Activated CD8-positive, alpha-beta T cell treated with anti-CD3 and anti-CD28 coated beads for 36 hours (primary cell): ENCODE measurements at places on chromosomes 3 and 15.
A peak's percentile ranks its signal among the peaks of the same experiment; 100 is the strongest.

- H3K27me3 ChIP-seq: no peaks in the 10 kb centered on the region
- H3K4me3 ChIP-seq: no peak overlapping the region
- peaks cover 25% of the 10 kb centered on the region for H3K36me3 ChIP-seq
- H3K4me1 ChIP-seq: peaks cover 3% of the 10 kb centered on the region
These were observed 194.0 kb downstream of the BBX start for GRCh38 chr3:107716734-107717133.

- H3K27me3 ChIP-seq: no peaks in the 10 kb centered on the region
- no peaks in the 10 kb centered on the region for H3K4me1 ChIP-seq
- peaks cover 4% of the 10 kb centered on the region for H3K36me3 ChIP-seq
- no peak overlapping the region for H3K4me3 ChIP-seq
- H3K27ac ChIP-seq: no peak overlapping the region
These were observed 9.1 kb downstream of the POMGNT2 start for GRCh38 chr3:43096761-43097160.

- no peak overlapping the region for H3K4me3 ChIP-seq
- H3K27ac ChIP-seq: no peak overlapping the region
- H3K36me3 ChIP-seq: no peaks in the 10 kb centered on the region
- H3K27me3 ChIP-seq: peaks cover 2% of the 10 kb centered on the region
These were observed 74.2 kb upstream of the GCNT3 start for GRCh38 chr15:59537403-59537802.

DNA sequence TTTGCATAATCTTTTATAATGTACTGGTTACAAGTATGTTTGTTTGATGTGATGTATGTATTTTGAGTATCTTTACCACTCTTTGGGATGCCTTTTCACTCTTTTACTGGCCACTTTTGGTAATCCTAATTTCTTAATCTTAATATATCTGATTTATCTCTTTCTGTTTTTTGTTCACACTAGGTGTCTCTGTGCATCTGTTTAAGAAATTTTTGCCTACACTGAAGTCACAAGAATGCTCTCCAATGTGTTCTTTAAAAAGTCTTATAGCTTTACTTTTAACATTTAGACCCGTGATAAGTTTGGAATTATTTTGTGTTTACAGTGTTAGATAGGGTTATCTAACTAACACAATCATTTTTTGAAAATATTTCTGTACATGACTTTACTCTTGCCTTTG is 659.1 kb downstream of the SI start:
- H3K27ac ChIP-seq: no peak overlapping the region
- no peak for DNase-seq
- no peak overlapping the region for H3K4me3 ChIP-seq

DNA sequence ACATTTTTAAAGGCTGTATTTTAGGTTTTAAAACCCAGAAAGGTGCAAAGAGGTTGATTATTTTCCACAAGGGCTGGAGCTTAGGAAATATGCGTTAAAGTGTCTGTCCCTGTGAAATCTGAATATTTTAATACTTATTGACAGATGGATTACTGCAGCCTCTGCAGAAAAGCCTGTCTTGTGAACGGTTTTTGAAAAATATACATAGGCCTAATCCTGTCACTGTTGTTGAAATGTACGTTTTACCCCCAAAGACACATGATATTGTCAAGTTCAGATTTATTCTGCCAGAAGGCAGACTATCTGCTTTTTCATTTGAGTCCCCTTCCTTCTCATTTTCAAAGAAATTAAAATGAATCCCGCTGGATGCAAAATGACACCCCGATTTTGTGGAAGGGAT is 2.2 kb upstream of the BCL6 start:
- no peak for DNase-seq
- peak overlapping the region; percentile 98 for H3K27ac ChIP-seq
- peak overlapping the region; percentile 93 for H3K4me3 ChIP-seq
- peaks cover 3% of the 10 kb centered on the region for H3K36me3 ChIP-seq
- peaks cover 54% of the 10 kb centered on the region for H3K4me1 ChIP-seq

DNA sequence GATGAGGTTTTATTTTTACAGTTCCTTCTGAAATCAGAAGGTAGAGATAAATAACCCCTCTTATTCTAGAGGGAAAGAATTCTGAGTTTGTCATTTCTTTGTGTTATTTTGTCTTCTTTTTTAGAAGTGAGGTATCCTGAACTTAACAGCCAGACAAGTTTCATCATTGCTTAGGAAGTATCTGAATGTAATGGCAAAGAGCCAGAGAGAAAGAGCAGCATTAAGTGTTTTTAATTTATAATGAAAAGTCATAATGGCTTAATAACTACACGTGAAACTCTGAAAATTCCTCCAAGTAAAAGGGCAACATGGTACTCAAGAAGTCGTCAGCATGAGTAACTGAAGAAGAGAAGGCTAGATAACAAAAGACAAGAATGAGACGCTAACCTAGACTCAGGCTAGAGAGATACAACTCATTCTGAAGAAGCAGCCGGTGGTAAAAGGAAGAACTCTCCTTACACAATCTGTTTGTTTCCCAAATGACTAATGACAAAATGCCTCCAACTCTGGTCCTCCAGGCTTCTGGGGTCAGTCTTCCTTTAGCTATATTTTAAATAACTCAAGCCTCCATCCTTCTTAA is 116.2 kb upstream of the NECTIN3 start:
- H3K4me3 ChIP-seq: no peak overlapping the region
- no peaks in the 10 kb centered on the region for H3K36me3 ChIP-seq
- no peaks in the 10 kb centered on the region for H3K4me1 ChIP-seq

DNA sequence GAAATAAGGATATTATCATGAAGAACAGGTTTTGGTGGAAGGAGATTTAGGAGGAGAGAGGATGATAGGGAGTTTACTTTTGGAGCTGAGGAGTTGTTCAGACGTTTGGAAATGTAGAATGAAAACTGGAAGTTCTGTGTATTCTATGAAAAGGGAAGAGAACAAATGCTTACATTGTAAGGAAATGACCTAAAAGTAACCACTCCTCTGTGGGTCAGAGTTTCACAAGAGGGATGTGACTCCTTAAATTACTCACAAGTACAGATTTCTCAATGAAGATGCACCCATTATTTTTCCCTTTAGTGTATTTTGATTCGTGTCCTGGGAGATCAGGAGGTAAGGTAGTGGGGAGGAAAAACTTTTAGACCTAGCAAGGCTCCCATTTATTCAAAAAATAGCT is 4.0 kb downstream of the RNF13 start:
- DNase-seq: no peak
- H3K4me1 ChIP-seq: peaks cover 62% of the 10 kb centered on the region
- H3K27me3 ChIP-seq: no peaks in the 10 kb centered on the region
- no peak overlapping the region for H3K4me3 ChIP-seq

GRCh38 chr3:79148786-79149185 is 619.0 kb downstream of the ROBO1 start:
- H3K36me3 ChIP-seq: no peaks in the 10 kb centered on the region
- DNase-seq: no peak
- no peaks in the 10 kb centered on the region for H3K27me3 ChIP-seq
- H3K4me3 ChIP-seq: no peak overlapping the region
- no peak overlapping the region for H3K27ac ChIP-seq
- no peaks in the 10 kb centered on the region for H3K4me1 ChIP-seq

DNA sequence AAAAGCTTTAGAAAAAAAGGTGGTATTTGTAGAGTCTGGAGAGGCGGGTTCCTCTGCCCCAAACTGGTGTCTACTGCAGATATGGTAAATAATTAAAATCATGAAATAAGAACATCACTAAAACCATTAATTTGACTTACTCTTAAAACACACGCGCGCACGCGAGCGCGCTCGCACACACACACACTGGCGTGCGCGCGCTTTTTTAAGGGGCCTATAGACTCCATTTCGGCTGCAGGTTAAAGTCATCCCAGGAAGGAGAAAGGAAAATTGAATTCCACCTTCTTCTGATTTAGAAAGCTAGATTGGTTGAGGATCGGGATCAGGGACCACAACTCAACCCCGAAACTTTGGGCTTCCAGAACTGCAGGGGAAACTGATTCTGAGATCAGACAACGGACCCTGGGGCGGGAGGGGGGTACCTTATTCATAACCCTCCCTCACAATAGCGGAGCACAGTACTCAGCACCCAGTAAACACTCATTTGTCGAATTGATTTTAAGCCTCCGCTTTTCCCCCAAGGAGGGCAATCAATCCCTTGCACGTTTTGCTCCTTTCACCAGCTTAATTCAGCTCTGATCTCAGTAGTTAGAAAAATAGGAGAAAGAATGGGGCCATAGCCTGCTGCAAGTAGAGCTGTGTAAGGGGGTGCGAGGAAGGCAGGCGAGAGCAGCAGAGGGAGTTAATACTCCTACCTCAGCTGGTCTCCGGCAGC is 509 bp upstream of the LRRC3B start:
- H3K36me3 ChIP-seq: no peaks in the 10 kb centered on the region
- no peaks in the 10 kb centered on the region for H3K4me1 ChIP-seq
- H3K27ac ChIP-seq: no peak overlapping the region
- no peak for DNase-seq
- peaks cover 36% of the 10 kb centered on the region for H3K27me3 ChIP-seq

DNA sequence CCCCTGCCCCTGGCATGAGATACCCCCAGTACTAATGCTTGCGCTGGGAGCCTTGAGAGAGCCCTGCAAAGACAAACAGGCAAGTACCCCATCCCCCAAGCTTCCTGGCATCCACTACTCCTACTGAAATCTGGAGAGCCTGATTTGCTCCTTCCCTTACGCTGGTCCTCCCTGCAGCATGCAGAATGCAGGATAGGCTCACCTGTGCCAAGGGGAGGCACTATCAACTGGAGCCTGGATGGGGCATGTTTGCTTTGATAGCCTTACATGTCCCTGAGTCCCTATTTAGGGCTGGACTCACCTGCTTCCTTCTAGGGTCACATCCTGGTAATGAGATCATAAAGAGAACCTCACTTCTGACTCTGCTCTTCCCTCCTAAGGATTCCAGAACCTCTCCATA is 42.9 kb downstream of the RAB11A start:
- no peaks in the 10 kb centered on the region for H3K27me3 ChIP-seq
- peaks cover 8% of the 10 kb centered on the region for H3K4me1 ChIP-seq
- H3K36me3 ChIP-seq: no peaks in the 10 kb centered on the region

DNA sequence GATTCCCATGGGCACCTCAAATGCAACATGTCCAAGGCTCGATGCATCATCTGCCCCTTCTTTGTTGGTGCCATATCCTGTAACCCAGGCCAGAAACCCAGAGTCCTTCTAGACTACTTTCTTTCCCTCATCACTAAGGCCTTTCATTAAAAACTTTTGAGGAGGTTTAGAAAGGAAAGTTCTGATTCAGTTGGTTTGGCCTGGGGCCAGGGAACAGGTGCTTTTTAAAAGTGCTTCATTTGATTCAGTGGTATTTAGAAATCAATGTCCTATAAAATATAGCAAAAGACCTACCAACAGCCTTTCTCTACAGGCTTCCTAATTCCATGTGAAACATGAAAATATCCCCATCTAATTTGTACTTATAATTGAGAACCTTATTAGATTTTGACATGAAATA is 341.9 kb upstream of the RORA start:
- no peaks in the 10 kb centered on the region for H3K36me3 ChIP-seq
- no peak overlapping the region for H3K27ac ChIP-seq
- H3K27me3 ChIP-seq: peaks cover 15% of the 10 kb centered on the region
- DNase-seq: no peak

GRCh38 chr15:65583701-65584100 is 27.2 kb downstream of the INTS14 start:
- H3K27ac ChIP-seq: peak overlapping the region; percentile 66
- DNase-seq: peak; percentile 73
- no peaks in the 10 kb centered on the region for H3K27me3 ChIP-seq
- H3K4me3 ChIP-seq: no peak overlapping the region
- peaks cover 29% of the 10 kb centered on the region for H3K4me1 ChIP-seq

DNA sequence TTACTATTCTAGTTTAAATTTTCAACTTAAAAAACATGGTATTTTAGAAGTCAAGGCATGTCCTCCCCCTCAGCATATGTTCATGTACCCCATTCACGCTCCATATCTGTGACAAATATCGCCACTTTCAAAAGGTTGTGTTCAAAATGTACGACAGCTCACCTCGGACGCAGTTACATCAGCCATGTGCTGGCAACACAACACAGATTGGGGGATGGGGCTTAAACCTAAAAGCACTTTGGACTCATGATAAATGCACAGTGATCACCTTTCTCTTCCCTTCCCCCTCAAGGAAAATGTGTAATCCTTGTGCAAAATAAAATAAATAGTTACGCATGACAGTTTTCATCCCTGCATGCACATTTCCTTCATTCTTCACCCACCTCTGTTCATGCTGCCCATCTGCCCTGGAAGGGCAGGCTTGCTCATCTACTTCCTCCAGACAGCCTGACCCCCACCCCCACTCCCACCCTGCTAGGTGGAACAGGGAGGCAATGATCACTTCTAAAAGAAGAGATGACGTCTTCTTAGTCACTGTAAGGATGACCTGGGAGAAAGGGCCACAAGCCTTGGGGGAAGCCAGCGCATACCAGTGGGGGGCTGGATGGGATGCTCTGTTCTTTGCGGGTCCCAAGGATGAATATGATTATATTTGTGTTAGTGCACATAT is 271.4 kb upstream of the SEMA6D start:
- H3K27ac ChIP-seq: no peak overlapping the region
- H3K27me3 ChIP-seq: no peaks in the 10 kb centered on the region
- DNase-seq: no peak
- no peak overlapping the region for H3K4me3 ChIP-seq
- no peaks in the 10 kb centered on the region for H3K36me3 ChIP-seq

- peaks cover 45% of the 10 kb centered on the region for H3K4me1 ChIP-seq
- H3K27ac ChIP-seq: peak overlapping the region; percentile 89
- no peaks in the 10 kb centered on the region for H3K27me3 ChIP-seq
These were observed 627 bp downstream of the DUSP7 start for GRCh38 chr3:52055537-52056351.

GRCh38 chr3:128273841-128274573 is 120.7 kb downstream of the EEFSEC start:
- H3K4me1 ChIP-seq: peaks cover 8% of the 10 kb centered on the region
- H3K4me3 ChIP-seq: no peak overlapping the region
- H3K36me3 ChIP-seq: peaks cover 3% of the 10 kb centered on the region
- DNase-seq: peak; percentile 44
- peak overlapping the region; percentile 49 for H3K27ac ChIP-seq

GRCh38 chr3:8143186-8143585 is 358.4 kb upstream of the LMCD1 start:
- no peak overlapping the region for H3K27ac ChIP-seq
- H3K27me3 ChIP-seq: peaks cover 1% of the 10 kb centered on the region
- H3K4me3 ChIP-seq: no peak overlapping the region
- no peaks in the 10 kb centered on the region for H3K36me3 ChIP-seq
